Effector memory CD4-positive, alpha-beta T cell (primary cell): ENCODE measurements at places on chromosomes 2 and 18.

DNA sequence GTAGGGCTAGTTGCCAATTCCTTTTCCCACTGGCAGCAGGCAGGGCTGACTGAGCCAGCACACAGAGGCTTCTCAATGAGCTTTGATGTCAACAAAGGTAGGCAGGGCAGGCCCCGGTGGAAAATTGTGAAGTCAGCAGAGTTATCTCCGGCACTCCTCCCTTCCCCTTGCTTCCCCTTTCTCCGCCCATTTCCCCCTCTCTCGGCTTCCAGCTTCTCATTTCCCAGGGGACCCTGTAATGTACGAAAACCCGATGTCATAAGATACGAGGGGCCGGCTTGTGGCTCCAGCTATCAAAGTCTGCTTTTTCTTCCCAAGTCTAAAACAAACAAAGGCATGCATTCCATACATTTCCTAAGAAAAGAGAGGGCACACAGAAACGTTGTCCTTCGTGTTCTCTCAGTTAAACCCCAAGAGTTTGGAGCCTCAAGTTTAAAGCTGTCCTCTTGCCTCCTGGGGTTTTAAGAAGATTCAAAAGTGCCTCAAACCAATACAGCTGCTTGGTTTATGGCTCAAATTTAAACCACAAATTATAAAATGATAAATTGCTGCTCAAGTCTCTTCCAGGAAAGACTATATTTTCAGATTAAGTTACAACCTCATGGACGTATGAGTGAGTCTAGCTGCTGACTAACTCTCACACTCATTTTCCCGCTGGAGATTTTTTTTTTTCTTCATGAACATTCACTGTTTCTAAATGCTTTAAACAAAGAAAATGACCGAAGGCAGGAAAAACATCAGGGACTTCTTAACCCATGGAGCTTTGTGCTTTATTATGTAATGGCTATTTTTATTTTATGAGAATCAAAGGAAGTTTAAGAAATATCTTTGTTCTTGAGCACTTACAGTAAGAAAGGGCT, 27.2 kb upstream of the EML4 start:
- DNase-seq, result no peak

- DNase-seq, result no peak
Measured at GRCh38 chr18:44241020-44241419, 439.7 kb upstream of the SETBP1 start.

- DNase-seq, result no peak
Measured at GRCh38 chr2:69113627-69114026, 100.6 kb downstream of the ANTXR1 start.

GRCh38 chr2:186697536-186697935, 3.7 kb downstream of the FAM171B start:
- no peak for DNase-seq

GRCh38 chr2:235979753-235980435, 188.3 kb downstream of the GBX2 start:
- DNase-seq, result no peak

DNA sequence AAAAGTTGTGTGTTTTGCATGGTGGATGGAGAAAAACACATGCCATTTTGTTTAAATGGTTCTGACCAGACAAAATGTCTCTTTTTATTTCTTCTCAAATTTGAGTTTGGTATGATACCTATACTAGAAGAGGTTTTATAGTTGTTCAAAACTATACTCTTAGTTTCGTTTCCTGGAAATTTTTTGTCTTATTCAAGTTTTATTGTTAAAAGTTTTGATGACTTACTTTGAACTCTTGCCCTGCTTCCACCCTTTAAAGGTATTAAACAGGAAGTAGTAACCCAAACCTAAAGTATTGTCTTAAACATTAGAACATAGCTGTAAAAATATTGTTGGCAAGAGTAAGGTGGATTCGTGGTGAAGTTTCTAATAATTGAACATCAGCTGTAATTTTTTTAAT, 98.2 kb downstream of the BABAM2 start:
- DNase-seq, result no peak

GRCh38 chr2:222912117-222912516, 51.3 kb downstream of the ACSL3 start:
- no peak for DNase-seq

DNA sequence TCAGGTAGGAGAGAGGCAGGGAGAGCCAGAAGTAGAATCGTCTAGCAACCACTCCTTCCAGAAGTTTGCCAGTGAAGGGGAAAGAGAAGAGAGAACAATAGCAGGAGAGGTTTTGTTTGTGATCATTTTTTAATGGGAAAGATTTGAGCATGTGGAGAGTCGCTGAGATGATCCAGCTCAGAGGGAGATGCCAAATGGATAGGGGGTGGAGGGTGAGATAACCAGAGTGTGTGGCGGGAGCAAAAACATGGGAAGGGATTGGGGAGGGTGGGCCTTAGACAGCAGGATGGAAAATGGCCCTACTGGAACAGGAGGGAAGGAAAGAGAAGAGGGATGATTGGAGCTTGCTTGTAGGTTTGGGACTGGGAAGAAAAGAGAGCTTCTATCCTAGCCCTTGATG, 269.8 kb downstream of the GLI2 start:
- DNase-seq, result no peak

- DNase-seq, result no peak
Measured at GRCh38 chr2:217386041-217386440, 526.2 kb upstream of the TNP1 start.

DNA sequence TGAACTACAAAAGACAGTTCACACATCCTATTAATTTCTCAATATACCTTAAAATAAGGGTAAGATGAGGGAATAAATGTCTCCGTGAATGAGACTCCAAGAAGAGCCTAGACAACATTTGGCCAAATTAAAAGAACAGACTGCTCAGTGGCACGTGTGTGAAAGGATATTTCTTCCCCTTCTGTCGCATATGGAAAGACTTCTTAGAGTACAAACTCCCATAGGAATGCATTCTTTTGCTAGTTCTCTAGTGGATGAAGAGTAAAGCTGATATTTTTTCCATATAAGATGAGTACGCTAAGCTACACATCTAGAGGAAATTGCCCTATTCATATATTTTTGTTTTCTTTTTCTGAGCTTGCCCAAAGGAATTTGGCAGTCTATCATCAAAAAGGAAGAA, 710.0 kb upstream of the ID2 start:
- no peak for DNase-seq

- no peak for DNase-seq
Measured at GRCh38 chr18:46727177-46727576, 29.7 kb downstream of the ST8SIA5 start.

DNA sequence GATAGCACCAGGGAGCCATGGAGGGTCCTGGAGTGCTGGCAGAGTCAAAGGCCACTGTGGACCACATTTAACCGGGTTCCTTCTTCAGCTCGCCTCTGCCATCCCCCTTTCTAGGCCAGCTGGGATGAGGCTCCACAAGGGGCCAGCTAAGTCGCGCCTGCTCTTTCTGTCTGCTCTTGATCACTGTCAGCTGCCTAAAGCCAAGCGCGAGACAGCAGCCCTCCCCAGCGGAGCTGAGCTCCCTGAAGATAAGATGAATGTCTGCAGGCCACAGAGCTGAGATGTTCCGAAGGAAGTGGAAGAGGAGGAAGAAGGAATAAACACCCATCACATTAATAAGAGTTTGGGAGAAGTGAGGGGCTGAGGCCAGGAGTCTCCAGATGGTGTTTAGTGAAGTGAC, 99.6 kb downstream of the CELF4 start:
- no peak for DNase-seq

DNA sequence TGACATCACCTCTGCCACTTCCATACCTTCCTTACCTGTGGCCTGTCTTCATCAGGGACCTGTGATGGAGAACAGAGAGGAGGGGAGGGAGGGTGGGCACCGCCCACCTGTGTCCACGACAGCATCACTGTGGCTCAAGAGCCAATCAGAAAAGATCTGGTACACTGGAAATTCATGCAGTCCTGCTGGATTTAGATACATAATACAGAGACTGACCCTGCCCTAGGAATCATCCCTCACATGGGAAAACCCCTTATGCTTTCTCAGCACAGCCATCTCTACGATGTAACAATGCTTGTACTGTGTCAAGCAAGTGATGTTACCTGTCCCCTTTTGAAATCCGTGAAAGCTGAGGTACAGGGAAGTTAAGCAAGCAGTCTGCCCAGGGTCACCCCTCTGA, 145.6 kb upstream of the EPAS1 start:
- DNase-seq, result no peak

DNA sequence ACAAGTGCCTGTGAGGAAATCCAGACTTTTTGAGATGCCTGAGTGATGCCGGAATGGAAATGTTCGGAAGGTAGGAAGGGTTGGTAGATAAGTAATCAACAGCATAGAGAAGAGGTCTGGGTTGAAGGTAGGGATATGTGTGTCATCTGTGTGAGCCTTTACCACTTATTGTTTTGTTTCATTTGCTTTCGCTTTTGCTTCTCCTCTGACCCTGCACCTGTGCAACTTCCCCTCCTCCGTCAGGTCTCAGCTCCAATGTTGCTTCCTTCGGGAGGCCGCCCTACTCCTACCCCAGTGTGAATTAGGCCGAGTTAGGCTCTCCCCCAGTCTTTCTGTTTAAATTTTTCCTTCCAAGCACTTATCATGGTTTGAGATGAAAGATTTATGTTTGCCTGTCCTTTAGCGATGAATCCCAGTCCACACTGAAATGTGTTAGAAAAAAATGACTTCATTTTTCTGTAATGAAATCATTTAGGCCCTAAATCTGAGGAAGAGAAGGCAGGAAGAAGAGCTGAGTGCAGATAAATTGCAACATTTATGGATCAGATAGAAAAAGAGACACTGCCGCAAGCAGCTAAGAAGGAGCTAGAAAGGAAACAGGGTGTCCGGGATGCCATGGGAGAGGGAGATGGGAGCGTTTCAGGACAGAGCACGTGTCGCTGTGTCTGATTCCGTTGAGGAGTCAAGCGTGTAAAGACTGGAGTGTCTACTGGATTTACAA, 139.6 kb upstream of the PELI1 start:
- DNase-seq, result no peak
